ENCODE measurements at places on chromosomes 2 and 18.

DNA sequence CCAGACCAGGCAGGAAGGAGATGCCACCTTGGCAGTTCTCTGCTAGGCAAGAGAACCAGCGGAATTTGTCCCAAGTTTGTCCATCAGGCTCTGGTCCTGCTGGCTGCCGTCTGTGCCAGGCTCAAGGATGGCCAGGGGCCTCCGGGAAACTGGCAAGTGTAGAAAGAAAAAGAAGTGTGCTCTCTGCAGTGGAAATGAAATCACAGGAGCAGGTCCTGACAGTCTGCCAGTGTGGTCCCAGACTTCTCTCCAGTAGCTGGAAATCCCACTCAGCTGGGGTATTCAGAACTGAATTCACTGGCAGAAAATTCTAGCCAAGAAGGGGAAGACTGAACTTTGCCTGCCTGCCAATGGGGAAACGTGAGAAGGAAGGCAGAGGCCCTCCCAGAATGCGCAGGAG, 91.0 kb downstream of the STPG4 start:
- DNase-seq = no peak

DNA sequence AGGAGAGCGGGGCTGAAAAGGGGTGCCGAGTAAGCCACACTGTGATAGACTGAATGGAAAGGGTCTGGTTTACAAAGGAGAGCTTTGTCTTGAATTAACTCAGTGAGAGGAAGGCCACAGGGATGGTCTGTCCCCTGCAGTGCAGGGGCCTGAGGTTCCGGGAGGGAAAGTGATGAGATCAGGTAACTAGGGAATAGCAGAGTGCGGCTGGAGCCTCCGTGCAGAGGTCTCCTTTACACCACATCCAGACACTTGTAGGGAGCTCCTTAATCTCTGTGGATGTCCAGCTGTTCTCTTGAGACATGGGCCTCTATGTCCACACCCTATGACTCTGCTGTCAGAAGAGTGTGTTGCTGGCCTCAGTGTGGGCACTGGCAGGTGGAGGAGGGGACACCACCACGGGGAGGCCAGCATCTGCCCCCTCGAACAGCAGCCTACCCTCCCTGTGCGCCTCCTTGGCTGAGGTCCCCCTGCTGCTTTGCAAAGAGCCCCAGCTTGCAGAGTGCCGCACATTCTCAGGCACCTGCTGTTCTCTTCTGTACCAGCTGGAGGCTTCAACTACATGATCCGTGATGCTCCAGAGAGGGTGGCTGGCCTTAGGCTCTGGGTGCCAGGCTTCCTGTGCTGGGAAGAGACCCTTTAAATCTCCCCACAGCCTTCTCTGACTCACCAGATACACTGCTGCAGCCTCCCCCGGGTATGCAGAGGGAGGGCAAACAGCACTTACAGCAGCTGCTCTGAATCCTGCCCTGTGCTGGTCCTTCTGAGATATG, 25.9 kb downstream of the ENOSF1 start:
- no peak for DNase-seq

DNA sequence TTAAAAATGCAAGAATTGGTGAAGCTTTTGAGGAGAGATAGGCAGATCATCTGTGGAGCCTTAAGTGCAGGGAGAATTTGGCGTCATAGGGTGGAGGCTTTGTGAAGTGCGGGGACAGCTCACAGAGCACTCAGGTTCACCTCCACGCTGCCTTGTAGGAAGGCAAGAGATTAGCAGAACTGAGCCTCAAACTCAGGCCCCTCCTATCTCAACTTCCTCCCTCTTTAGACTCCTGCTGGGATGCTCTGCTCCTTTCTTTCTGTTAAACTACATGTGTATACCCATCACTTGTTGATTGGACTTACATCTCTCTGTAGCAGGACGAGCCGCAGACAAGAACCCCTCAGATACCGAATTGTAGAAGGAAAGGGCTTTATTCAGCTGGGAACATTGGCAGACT, 422.2 kb downstream of the SETBP1 start:
- DNase-seq = no peak

- DNase-seq = no peak
These were observed 2.1 kb downstream of the PROKR1 start for GRCh38 chr2:68645523-68645922.

DNA sequence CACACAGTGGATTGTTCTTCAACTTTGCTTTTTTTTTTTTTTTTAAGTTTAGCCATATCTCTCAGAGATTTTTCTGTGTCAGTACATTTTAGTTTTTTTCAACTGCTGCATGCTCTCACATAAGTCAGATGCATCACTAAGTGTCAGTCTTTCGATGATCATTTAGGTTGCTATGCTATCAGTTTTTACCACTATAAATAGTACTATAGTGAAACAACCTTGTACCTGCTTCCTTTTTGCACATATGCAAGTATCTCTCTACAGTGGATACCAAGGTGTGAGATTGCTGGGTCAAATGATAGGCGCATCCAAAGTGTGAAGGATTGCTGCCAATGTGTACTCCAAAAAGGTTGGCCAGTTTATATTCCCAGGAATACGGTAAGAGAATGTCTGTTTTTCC, 33.5 kb upstream of the MAP4K3 start:
- DNase-seq = no peak

GRCh38 chr2:179177694-179178093, 86.9 kb downstream of the SESTD1 start:
- DNase-seq = no peak

DNA sequence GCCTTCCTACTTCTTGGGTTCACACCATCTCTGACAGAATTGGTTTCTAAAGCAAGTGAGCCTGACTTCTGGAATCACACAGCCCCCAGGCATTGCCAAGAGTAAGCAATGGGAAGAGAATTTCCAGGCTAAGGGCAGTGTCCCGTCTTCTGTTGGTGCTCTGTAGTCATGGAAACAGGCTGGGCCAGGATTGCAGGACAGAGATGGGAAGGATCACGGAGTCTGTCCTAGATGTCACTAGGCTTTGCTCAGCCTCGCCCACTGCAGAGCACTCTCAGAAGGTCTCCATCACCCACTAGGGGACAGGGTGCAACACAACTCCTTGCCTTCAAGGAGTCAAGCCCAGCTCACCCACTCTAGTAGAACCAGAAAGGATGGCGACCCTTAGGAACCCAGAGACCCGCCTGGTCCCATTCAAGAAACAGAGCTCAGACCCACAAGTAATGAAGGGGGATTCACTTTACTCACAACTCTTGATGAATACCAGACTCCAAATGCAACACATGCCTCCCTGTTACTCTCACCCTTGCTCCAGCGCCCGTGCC, 48.6 kb upstream of the TEX51 start:
- DNase-seq = no peak

- DNase-seq = no peak
These were observed 38.0 kb upstream of the CYP20A1 start for GRCh38 chr2:203200866-203201265.

DNA sequence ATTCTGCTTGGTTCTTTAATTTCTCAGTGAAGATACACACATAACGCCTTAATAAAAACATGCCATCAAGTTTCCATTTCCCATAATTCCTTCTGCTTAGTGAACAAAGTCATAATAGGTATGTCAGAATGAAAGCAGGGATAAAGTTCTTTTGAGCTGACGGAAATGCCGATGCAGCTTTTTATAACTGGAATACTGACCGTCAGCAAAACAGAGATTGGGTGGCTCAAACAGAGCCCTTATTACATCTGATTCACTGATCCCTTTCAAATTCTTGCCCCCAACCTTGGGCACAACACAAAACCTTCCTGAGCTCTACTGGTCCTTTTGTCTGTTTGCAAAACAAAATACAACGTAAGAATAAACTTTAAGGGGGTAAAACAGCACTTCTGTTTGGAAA, 140.4 kb downstream of the CDH2 start:
- no peak for DNase-seq

GRCh38 chr2:44623622-44624351, 262.0 kb downstream of the CAMKMT start:
- no peak for DNase-seq
